ENCODE measurements at places on chromosomes 12 and 14.

GRCh38 chr12:46124848-46125619, 134.7 kb upstream of the SCAF11 start:
- peak; percentile 81 for DNase-seq

DNA sequence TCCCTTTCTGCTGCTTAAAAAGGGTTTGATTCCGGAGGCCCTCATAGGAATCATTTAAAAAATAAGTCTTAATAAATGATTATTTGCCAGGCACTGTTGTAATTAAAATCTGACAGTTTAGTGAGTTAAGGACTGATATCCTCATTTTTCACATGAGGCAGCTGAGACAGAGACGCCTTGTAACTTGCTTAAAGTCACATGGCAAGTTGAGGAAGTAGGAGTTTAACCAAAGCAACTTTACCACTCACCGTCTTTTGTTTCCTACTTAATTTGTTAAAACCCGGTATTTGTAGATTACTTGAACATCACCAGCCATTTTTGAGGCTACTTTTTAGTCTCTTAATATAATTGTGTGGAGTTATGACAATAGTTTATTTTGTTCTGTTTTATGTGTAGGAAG, 2.4 kb downstream of the TIGAR start:
- no peak for DNase-seq

DNA sequence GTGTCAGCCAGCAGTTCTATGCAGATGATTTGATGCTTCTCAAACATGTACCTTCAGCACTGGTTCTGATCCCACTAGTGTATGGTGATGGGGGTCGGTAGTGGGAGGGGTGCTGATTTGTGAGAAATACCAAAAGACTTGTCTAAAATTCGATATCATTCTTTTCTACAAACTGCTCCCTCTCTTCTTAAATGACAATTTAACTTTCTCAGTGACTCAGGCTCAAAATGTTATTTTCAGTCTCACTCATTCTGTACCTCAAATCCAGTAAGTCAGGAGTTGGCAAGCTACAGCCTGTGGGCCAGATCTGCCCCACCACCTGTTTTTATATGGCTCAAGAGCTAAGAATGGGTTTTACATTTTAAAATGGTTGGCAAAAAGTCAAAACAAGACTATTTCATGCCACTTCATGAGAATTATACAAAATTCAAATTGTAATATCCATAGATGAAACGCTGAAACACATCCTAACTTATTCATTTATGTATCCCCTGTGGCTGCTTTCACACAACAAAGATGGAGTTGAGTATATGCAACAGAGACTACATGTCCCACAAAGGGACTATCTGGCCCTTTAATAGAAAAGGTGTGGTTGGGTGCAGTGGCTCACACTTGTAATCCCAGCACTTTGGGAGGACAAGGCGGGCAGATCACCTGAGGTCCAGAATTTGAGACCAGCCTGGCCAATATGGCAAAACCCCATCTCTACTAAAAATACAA, 6.6 kb upstream of the NOP2 start:
- DNase-seq: no peak

DNA sequence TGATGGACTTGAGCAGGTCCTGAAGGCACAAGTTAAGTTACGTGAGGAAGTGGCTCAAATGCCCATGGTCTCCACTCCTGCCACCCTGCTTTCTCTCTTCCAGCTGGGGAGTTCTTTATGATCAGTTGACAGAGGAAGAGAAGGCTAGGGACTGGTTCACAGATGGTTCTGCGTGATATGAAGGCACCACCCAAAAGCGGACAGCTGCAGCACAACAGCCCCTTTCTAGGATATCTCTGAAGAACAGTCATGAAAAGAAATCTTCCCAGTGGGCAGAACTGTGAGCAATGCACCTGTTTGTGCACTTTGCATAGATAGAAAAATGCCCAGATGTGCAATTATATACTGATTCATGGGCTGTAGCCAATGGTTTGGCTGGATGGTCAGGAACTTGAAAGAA, 162.4 kb upstream of the FSCB start:
- DNase-seq: no peak

- DNase-seq: no peak
Measured at GRCh38 chr14:20035449-20035848, 389 bp downstream of the OR4K13 start.

GRCh38 chr14:68981139-68981538, 2.0 kb upstream of the ACTN1 start:
- no peak for DNase-seq

- no peak for DNase-seq
Measured at GRCh38 chr12:126232711-126233110, 1167.5 kb downstream of the AACS start.

DNA sequence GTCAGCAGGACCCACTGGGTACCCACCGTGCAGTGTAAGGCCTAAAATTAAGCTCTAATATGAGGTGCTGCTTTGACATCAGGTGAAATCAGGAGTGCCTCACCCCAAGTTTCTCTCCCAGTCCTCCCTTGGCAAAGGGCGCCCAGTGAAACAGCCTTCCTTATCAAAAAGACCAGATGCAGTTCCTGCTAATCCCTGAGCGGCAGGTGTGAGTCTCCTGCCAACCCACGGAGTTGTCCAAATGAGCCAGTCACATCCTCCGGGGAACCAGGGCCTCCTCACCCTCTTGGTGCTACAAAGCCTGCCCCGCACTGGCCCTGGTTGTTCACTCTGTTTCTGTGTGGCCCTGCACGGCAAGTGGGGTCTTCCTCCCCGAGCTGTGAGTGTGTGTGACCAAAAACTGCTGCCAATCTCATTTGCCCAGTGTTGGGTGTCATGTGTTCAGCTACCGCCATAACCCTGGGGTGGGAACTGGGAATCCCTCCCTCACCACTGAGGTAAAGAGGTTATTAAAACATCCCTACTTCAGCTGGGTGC, 20.2 kb upstream of the P2RX4 start:
- peak; percentile 50 for DNase-seq

DNA sequence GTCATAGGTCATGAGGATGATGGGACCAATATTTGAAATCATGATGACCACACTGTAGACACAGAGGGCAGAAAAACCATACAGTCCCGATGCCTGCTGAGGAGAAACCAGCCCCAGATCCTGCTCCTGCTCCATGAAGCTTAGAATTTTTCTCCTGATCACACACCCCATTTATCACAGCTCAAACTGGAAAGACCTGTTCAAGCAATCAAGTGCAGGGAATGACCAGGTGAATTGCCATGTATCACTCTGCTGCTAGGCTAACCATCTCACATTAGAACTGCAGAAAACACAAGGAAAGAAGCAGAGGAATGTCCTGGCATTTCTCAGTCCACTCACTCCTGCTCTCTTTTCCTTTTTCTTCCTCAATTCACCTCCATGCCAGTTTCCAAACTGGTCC, 18.1 kb downstream of the MANSC1 start:
- DNase-seq: no peak

DNA sequence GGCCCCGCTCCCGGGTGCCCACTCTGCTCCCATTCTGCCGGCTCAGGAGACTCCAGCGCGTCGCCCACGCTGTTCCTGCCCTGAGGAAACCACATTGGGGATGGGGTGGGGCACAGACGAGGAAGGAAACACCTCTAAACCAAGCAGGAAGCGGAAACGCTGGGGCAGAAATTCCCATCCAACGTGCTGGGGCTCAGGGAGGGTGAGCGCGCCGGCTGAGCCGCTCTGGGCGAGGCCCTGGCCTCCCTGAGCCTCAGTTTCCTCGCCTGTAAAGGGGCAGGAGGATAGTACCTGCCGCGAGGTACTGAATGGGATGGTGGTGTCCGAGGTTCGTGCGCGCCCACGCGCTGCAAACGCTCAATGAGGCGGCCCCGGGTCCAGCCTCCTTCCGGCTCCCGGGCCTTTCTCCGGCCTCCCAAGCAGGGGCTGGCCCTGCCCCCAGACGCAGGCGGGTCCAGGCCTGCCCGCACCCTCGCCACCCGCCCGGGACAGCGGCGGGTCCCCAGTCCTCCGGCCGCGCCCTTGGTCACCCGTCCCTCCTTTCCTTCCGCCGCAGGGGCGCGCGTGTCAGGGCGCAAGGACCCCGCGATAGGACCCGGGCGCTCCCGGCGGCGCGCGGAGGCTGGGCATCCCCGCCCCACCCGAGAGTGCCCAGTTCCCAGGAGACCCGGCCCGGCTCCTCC, 673 bp downstream of the BEGAIN start:
- peak; percentile 54 for DNase-seq

- peak; percentile 26 for DNase-seq
Measured at GRCh38 chr12:44155358-44155757, 319.5 kb downstream of the TMEM117 start.

GRCh38 chr12:113134071-113134470, 1.5 kb downstream of the RASAL1 start:
- peak; percentile 57 for DNase-seq

GRCh38 chr12:104360983-104361707, 57.6 kb downstream of the EID3 start:
- DNase-seq: no peak

DNA sequence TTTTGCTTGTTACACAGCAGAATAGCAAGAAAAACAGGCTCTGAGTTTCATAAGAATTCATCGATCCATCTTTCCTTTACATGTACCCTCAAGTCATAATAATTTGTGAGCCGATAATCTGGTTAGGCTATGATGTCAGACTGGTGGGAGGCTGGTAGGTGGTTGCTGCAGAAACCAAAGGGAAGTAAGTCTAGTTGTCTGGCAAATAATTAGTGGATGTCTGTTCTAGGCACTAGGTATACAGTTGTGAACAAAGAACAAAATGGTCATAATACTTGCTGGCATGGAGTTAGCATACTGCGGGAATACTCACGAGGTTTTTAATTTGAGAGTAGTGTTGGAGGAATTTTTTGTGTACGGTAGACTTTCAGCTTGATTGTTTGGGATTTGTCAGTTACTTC, 8.8 kb downstream of the SUSD6 start:
- DNase-seq: no peak

GRCh38 chr12:68378872-68379606, 46.9 kb upstream of the MDM1 start:
- DNase-seq: no peak

DNA sequence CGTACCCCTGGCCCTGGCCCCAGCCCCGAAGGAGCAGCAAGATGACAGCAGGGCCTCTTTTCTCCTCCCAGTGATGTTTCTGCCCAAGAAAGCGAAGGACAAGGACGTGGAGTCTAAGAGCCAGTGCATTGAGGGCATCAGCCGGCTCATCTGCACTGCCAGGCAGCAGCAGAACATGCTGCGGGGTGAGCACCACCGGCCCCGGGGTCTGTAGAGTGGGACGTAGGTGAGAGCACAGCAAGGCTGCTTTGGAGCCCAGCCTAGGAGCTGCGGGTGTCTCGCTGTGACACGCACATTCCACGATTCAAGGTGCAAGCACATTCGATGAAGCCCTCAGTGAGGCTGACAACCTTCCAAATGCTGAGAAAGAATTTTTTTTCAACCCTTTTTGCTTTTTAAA, 5.2 kb upstream of the TEX22 start:
- DNase-seq: no peak

GRCh38 chr12:126572170-126572569, 1506.9 kb downstream of the AACS start:
- no peak for DNase-seq

DNA sequence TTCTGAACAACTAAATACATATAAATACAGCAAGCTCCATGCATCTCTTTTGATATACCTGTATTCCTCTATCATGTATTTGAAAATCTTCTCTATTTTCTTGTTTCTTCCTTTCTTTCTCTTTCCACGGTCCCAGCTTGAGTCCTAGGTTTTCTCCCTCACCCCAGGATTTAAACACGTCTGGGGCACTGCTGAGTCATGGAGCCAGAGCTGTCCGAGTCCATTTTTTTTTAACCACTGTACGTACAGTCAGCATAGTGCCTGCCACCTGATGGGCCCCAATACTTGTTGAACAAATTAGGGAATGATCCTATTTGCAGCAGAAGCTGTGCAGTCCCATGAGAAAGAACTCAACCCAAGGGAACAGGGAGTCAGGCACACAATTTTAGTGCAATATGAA, 158.1 kb downstream of the ATP23 start:
- DNase-seq: peak; percentile 38

DNA sequence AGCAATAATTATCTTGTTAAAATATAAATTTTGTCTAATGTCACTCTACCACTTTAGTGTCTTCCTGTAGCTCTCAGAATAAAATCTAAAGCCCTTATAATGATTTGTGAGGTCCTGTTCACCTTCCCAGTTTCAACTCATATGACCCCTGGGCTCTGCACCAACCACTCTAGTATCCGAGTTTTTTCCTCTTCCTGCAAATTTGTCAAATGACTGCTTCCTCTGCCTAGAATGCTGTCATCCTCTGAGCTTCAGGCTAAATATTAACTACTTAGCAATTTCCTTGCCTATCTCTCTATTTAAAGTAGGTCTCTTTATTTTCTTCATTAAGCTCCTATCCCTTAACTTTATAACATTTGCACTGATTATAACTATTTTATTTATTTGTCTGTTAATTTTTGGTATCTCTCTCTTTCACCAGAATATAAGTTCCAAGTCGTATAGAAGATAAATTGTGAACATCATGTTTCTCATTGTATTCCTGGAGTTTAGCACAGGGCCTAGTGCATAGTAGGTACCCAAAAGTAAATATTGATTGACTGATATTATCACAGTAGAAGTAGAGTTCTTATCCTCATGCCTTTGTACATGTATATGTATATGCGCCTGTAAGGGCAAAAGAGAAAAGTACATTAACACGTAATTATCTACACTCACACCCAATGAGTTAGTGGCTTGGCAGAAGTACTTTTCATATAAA, 196.0 kb downstream of the BCAT1 start:
- DNase-seq: no peak

DNA sequence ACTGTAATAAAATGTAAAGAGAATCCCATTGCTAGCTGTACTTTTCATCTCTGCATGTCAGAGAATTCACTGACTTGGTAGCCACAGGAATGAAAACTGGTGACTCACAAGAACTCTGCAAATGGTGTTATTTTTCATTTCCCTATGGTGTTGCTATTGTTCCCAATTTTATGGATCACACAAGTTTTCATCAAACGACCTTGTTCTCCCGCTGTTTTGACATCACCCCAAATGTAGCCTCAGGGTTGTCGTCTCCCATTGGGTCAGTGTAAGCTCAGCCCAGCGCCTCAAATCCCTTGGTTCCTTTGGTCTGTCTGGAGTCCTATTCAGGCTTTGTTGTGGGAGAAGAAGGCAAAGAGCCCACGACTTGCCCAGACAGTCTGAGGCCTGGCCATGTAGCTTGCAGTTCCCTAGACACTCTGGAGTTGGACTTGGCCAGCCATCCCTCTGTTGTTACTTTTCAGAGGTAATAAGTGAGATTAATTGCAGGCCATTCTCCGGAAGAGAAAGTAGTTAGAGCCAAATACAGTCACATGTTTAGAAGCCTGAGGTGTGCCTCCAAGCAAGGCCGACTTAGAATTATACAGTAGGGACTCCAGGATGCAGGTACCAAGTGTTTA, 159.2 kb downstream of the TGFB3 start:
- DNase-seq: peak; percentile 70

- DNase-seq: no peak
Measured at GRCh38 chr12:6059221-6059620, 65.2 kb downstream of the VWF start.

- peak; percentile 59 for DNase-seq
Measured at GRCh38 chr12:120466560-120467315, 2.8 kb downstream of the SRSF9 start.

DNA sequence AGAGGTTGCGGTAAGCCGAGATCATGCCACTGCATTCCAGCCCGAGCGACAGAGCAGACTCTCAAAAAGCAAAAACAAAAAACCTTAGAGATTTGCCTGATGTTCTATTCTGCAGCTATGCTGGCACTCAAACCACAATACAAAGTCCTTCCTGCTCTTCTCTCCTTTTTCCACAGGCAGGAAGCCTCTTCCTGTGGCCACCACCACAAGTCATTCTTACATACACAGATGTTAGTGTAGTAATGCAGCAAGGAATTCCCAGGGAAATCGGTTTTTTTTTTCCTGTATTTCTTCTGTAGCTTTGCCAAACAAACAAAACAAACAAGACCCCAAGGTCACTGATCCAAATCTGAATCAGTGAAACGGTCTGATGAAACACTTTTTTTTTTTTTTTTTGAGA, 104.3 kb downstream of the FIGNL2 start:
- no peak for DNase-seq

Measured in SJCRH30 (cell line).